Retinal pigment epithelial cell (primary cell): ENCODE measurements at places on chromosomes 12 and 14.
A peak's percentile ranks its signal among the peaks of the same experiment; 100 is the strongest.

GRCh38 chr14:21436567-21437062 lies 19.3 kb downstream of the CHD8 start:
- no peak for DNase-seq

DNA sequence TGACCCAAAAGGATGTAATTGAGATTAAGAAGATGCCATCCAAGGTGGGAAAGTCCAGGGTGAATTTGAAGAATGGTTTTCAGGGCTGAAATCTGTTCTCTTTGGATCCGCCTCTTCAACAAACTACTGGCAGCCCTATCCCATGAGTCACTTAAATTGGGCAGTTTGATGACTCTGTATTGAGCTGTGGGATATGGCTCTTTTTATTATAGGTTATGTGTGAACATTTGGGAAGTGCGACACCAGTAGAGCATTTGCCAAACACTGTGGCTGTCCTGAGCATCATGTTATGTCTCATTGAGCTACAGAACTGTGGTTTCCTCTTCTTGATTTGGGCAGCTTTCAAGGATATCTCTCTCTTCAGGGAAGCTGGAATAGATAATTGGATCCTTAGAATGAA lies 22.3 kb downstream of the IFT43 start:
- DNase-seq: no peak

DNA sequence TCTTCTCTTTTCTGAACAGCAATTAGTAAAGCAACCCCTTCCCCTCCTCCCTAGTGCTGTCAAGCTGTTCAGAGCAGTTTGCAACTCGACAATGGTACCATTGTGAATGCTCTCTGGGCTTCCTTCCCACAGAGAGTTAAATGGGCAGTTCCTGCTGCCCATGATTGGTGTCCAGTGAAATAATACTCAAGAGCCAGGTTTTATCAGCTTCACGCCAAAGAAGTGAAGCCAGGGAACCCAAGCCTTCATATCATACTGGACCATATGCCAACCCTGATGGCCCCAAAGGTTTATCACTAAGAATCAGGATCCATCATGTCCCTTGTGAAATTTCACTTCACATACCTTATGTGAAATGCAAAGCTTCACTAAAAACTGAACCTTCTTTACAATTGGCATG lies 24.7 kb downstream of the INSM2 start:
- no peak for DNase-seq

DNA sequence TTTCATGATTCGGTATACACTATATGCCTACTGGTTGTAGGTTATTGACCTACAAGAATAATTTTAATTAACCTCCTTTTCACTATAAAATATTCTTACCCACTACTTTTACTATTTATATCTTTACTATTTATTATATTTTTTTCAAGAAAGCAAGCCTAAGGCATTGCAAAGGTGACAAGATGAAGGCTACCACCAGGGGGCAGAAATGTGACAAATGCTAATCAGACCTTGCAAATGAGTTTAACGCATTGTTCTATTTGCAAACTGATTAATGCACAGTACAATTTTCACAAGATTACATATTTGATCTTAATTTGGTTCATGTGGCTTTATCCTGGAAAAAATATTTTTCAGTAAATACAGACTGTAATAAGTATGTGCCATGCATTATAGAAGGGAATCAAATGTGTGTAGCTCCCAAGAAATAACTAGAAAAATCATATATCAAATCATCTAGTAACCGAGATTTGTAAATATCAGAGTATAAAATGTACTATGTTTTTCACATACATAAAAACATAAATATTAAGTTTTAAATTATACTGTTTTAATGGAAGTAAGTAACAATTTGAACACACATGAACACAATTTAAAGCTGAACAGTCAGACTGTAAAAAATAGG lies 107.0 kb downstream of the ADAMTS20 start:
- peak; percentile 33 for DNase-seq

- no peak for DNase-seq
These were observed 67.9 kb upstream of the BEGAIN start for GRCh38 chr14:100654814-100655740.

DNA sequence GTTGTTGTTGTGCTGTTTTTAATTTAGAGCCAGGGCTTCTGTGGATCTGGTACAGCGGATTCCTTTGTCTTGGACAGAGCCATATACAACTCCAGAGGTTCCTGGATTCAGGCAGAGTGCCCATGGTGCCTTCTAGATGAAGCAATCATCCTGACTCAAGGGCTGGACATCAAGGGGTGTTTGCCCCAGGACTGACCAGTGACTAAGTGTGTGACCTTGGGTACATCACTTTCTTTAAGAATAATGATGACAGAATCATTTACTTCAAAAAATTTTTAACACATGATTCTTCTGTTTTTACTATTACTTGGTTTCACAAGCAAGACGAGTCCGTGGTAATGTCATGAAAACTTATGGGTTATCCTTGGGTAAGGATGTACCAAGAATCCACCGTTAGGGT lies 397.3 kb downstream of the ZFP36L1 start:
- DNase-seq: no peak

DNA sequence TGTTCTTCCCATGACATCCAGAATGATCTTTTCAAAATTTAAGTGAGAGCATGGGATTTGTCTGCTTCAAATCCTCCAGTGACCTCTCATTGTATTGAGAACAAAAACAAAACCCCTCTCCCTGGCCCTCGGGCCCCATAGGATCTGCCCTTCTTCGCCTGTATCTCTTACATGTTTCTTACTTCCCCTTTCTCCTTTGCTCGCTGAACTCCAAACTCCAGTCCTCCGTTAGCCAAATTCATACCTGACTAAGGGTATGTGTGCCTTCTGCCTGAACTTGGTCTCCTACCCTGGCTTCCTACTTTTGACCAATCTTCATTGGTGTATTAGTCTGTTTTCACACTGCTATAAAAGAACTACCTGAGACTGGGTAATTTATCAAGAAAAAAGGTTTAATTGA lies 13.2 kb upstream of the TSPAN11 start:
- no peak for DNase-seq

GRCh38 chr12:130433834-130434233 lies 96.1 kb downstream of the PIWIL1 start:
- no peak for DNase-seq

DNA sequence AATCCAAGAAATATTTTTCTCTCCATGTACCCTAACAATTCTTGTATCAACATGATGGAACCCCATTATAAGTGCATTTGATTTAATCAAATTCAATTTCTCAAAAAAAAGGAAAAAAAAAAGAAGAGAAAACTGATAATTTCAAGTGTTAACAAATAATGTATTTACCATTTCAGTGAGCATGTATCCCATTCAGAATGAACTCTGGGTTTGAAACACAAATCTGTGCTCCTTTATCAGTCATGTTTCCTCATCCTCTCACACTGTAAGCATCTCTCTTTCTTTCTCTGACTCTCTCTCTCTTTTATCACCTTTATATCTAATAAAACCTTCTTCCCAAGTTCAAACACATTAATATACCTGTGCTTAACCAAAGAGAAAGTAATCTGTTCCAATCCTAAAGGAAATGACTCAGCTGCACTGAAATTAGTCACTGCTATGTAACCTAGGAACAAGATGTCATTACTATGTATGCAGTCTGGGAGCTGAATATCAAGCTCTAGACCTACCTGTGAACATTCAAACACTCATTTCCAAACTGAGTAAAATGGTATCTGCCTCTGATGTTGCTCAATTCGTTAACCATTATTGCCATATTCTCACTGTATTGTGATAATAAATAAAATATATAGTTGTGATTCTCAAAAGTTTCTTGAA lies 135.0 kb upstream of the LRIG3 start:
- DNase-seq: peak; percentile 33
